ENCODE measurements at places on chromosomes 2 and 18. TPM values are rescaled to one million over a fixed set of nuclear protein-coding genes. Genes with fewer than 3 reads are reported as not detected.

DNA sequence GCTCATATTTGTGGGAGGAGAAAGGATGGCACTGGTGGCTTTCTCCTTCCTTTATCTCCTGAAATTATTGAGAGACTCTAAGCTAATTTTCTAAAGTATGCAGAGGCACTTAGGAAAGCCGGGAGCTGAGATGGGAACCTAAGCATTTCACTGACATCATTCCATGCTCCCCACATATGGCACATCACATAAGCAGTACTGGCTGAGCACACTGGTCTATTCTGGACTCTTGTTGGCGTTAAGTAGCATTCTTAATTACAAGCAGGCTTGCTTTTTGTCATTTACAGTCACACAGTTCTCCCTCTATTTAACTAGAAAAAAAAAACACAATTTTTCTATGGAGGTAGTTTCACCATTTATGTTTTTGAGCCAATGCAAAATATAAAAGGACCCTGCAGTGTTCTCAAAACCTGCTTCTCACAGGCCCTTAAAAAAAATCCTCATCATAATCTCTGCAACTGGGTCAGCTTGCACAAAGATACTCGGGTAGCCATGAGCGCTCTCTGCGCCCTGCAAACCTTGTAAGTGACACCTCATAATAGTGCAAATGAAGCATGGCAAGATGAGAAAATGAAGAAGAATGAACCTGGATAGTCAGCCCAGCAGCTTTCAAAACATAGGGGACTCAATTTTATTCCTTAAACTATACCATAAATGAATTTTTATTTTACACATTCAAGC, 688.6 kb downstream of the NRXN1 start:
- H3K36me3 ChIP-seq = no peaks in the 10 kb centered on the region
- DNase-seq = no peak

DNA sequence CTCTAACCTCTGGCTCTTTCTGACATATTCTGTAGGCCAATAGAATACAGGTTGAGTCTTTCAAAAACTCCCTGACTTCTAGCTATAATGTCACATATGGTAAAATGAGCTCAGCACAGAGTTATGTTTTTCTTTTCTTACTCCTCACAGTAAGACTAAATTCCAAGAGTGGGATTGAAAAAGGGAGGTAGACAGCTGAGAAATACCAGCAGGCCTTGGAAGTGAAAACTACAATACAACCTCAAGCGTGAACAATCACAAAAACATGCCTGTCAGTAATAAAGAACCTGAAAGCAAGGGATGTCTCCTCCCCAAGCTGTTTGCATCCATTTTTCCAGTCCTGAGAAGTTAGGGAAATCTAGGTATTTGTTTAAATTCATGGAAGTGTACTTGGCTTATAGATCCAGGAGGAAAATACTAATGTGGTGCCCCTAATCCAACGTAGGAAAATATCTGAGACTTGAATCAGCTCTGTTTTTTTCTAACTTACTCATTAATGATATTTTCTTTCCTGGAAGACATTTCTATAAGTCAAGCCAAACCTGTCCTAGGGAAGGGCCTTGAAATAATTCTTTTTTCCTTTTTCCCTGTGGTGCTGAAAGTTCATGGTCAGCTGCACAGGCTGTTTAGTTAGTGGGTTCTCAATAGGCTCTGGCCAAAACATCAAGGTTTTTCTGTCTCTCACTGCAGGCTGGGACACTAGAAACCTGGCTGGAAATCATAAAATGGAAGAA, 167.9 kb upstream of the SPATS2L start:
- no peaks in the 10 kb centered on the region for H3K27me3 ChIP-seq
- DNase-seq = no peak
- no peak overlapping the region for H3K4me3 ChIP-seq
- H3K36me3 ChIP-seq = no peaks in the 10 kb centered on the region
- H3K27ac ChIP-seq = no peak overlapping the region

- H3K36me3 ChIP-seq = peaks cover 41% of the 10 kb centered on the region
- no peaks in the 10 kb centered on the region for H3K27me3 ChIP-seq
- peak; percentile 100 for DNase-seq
- peaks cover 11% of the 10 kb centered on the region for H3K4me1 ChIP-seq
- H3K27ac ChIP-seq = peak within 1 kb of the TSS; percentile 100
Observed at GRCh38 chr2:219279151-219279915, at the start of gene DNAJB2. Gene DNAJB2, plus strand, starts transcription at chr2:219279366. Its CDS starts 468 bp downstream, at chr2:219279834.

DNA sequence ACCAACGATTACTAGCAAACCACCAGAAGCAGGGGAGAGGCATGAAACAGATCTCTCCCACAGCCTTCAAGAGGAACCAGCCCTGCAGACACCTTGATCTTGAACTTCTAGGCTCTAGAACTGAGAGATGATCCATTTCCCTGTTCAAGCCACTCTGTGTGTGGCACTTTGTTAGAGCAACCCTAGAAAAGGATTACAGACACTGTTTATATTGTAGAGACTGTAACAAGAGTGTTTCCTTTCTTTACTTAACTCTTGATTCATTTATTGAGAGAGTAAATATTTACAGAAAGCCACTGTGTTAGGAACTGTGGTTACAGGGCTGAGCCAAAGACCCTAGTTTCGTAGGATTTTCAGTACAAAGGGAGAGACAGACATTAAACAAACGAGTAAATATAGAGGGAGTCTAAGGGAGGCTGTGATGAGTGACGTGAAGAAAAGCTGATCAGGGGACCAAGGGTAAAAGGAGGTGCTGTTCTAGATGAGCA, 10.9 kb downstream of the CCDC68 start:
- no peaks in the 10 kb centered on the region for H3K27me3 ChIP-seq
- no peak for DNase-seq
- no peak overlapping the region for H3K27ac ChIP-seq
- peaks cover 7% of the 10 kb centered on the region for H3K4me1 ChIP-seq
- no peaks in the 10 kb centered on the region for H3K36me3 ChIP-seq

GRCh38 chr2:56707650-56708049, 523.9 kb downstream of the CCDC85A start:
- no peak for DNase-seq
- no peaks in the 10 kb centered on the region for H3K4me1 ChIP-seq
- H3K4me3 ChIP-seq = no peak overlapping the region
- no peaks in the 10 kb centered on the region for H3K36me3 ChIP-seq
- no peaks in the 10 kb centered on the region for H3K27me3 ChIP-seq

- H3K27ac ChIP-seq = no peak overlapping the region
- no peak for DNase-seq
- H3K27me3 ChIP-seq = peaks cover 12% of the 10 kb centered on the region
- peaks cover 48% of the 10 kb centered on the region for H3K4me1 ChIP-seq
- no peak overlapping the region for H3K4me3 ChIP-seq
Observed at GRCh38 chr2:222303045-222303827, 4.4 kb upstream of the PAX3 start.

Gene HOXD12
- total RNA-seq = not detected

GRCh38 chr18:3867864-3868311, 417.9 kb downstream of the TGIF1 start:
- DNase-seq = no peak
- no peak overlapping the region for H3K4me3 ChIP-seq
- H3K36me3 ChIP-seq = no peaks in the 10 kb centered on the region

Gene HPCAL1
- 83.2 TPM for total RNA-seq

- H3K36me3 ChIP-seq = no peaks in the 10 kb centered on the region
- no peak for DNase-seq
- H3K27ac ChIP-seq = no peak overlapping the region
Observed at GRCh38 chr2:226611944-226612318, 187.7 kb downstream of the IRS1 start.

- no peaks in the 10 kb centered on the region for H3K27me3 ChIP-seq
- H3K4me1 ChIP-seq = peaks cover 63% of the 10 kb centered on the region
- no peak overlapping the region for H3K4me3 ChIP-seq
- no peaks in the 10 kb centered on the region for H3K36me3 ChIP-seq
- H3K27ac ChIP-seq = peak overlapping the region; percentile 6
Observed at GRCh38 chr2:224941960-224942359, 100.3 kb downstream of the DOCK10 start.

Gene CFAP221
- total RNA-seq = not detected

DNA sequence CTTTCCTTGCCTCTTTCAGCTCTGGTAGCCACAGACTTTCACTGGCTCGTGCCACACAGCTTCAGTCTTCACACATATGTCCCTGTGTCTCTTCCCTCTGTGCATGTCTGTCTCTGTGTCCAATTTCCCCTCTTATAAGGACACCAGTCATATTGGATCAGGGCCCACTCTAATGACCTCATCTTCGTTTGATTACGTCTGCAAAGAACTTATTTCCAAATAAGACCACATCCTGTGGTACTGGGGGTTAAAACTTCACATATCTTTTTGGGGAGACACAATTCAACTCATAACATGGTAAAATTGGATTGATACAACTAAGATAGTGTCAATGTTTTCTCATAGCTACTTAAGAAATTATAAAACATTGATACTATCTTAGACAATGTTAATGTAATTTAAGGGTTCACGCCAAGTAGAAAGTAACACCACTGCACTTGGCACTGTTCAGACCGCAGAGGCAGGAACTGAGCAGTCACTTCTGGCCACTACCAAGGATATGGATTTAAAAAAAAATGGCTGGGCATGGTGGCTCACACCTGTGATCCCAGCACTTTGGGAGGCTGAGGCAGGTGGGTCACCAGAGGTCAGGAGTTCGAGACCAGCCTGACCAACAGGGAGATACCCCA, 119.6 kb upstream of the EPAS1 start:
- no peak for DNase-seq
- no peak overlapping the region for H3K27ac ChIP-seq
- no peaks in the 10 kb centered on the region for H3K4me1 ChIP-seq
- H3K36me3 ChIP-seq = no peaks in the 10 kb centered on the region
- H3K4me3 ChIP-seq = no peak overlapping the region
- no peaks in the 10 kb centered on the region for H3K27me3 ChIP-seq

- H3K4me1 ChIP-seq = peaks cover 9% of the 10 kb centered on the region
- H3K4me3 ChIP-seq = no peak overlapping the region
- peaks cover 6% of the 10 kb centered on the region for H3K36me3 ChIP-seq
- no peak for DNase-seq
- H3K27me3 ChIP-seq = no peaks in the 10 kb centered on the region
Observed at GRCh38 chr2:54613794-54614257, 109.6 kb upstream of the EML6 start.

DNA sequence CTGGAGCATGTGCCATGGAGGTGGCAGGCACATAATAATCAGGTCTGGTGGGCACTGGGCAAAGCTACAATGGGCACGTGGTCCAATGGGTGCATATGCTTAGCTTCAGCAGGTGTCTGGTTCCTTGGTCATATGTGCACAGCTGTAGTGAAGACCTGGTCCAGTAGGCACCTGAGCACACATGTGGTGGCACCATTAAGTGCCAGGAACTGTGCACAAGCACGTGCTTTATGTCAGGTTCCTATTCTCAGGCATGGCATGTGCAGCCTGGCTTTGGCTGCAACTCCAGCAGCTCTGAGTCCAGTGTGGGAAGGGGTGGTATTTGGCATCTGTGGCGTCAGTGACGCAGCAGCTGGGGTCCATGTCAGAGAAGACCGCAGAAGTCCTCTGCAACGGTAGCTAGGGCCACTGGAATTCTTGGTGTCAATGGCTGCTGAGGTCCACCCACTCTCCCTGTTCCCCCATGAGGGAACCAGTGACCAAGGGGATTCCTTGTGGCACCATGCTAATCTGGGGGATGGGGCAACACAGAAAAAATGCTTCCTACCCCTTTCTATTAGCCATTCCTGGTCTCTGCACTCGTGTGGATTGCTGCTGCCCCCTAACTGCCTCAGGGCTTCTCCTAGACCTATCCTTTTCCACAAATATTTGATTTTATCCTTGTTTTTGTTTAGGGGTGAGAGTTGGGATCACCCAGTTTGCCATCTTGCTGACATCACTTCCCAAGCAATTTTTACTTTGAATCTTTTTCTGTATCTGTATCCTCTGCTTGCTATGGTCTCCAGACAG, 262.9 kb upstream of the MAP2 start:
- H3K27me3 ChIP-seq = no peaks in the 10 kb centered on the region
- H3K4me1 ChIP-seq = no peaks in the 10 kb centered on the region
- no peak overlapping the region for H3K27ac ChIP-seq

DNA sequence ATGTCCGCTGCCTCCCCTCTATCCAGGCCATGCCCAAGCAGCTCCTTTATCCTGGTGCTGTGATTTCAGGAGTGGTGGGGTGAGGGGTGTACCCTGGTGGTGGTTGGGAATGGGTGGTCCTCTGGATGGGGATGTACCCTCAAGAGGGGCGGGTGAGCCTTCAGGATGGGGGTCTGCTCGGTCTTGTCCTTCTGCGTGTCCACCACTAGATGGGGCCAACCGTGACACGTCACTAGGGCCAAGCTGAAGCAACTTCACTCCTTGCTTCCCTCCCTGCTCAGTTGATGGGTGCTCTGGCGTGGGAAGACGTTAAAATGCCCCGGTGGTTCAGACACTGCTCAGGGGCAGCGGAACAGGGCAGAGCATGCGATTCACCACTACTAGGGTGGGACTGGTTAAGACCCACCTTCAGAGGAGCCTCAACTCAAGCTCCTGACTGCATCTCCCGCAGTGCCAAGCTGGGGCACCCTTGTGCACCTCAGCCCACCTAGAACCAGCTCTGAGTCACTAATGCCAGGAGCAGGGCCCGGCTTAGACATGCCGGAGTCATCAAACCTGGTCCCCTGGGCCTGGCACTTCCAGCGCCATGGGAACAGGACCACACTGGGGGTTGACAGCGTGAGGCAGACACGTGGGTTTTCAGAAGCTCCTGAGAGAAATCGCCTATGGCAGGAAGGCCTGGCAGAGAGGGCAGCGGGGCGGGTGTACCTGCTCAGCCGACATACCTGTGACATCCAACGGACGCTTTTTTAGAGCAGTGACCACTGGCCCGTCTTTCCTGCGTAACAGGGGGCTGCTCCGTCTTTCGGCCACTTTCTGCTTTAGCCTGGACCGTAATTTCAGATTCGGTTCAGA, 256.7 kb downstream of the HDAC4 start:
- no peaks in the 10 kb centered on the region for H3K27me3 ChIP-seq
- peaks cover 29% of the 10 kb centered on the region for H3K36me3 ChIP-seq
- H3K27ac ChIP-seq = no peak overlapping the region
- peak; percentile 21 for DNase-seq
- H3K4me3 ChIP-seq = no peak overlapping the region

DNA sequence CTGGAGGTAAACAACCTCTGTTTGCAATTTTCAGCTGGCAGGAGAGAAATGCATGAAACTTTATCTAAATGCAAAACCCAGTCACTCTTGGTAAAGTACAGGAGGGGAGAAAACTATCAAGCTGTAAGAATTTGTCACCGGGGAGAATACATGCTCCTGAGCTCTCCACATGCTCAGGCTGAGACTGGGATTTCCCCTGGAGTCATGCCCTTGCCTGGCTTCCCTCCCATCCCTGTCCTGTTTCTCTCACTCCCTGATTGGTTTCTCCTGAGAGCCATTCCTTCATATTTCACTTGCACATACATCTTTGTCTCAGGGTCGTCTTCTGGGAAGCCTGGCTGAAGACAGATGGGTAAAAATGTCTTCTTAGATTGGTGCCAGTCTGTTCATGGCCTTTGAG, 52.9 kb upstream of the SPATS2L start:
- H3K4me1 ChIP-seq = no peaks in the 10 kb centered on the region
- no peak overlapping the region for H3K4me3 ChIP-seq
- no peaks in the 10 kb centered on the region for H3K36me3 ChIP-seq
- no peak for DNase-seq

- no peaks in the 10 kb centered on the region for H3K4me1 ChIP-seq
- no peak overlapping the region for H3K4me3 ChIP-seq
- no peak overlapping the region for H3K27ac ChIP-seq
- peaks cover 6% of the 10 kb centered on the region for H3K27me3 ChIP-seq
- no peak for DNase-seq
Observed at GRCh38 chr2:69026026-69026425, 13.0 kb downstream of the ANTXR1 start.
